ENCODE measurements at places on chromosomes 4 and X.

GRCh38 chr4:166432842-166433241 is 559.8 kb downstream of the TLL1 start:
- DNase-seq, result no peak

DNA sequence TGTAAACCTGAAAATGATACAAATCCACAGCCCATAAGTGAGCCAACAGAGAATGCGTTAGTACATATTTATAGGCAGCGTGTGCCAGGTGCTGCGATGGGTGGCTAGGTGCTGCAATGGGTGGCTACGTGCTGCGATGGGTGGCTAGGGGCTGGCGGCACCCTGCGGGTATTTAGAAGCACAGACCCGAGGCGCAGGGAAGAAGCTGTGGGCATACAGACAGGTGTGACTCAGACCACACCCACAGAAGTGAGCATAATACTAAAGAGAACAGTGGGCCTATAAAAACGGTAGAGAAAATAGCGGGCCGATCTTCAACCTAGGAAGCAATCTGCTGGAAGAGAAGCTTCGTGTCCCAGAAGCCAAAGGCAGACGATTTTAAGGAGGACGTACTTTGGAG is 81.1 kb downstream of the FAT1 start:
- DNase-seq, result no peak

DNA sequence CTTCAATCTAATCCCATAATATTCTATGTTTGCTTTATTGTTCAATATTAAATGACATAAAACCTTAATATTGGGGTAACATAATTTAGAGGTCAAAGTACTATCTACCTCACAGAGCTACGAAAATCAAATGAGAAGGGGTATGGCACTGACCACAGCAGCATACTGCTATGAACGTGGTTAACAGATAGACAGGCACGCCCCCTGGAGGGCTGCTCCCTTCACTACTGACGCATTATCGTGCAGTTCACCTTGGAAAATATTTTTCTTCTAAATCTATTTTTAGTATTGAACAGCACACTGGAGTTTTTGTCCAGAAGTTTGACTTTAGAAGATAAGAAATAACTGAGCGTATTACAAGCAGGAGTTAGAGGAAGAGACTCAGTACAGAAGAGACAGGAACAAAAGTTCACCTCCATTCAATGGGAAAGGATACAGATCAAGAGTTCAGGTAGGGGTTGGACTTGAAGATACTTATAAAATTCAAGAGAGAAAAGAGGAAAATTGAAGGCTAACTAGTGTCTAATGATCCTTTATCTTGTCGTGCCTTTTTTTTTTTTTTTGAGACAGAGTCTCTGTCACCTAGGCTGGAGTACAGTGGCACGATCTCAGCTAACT is 22.7 kb downstream of the MAP9 start:
- DNase-seq, result peak; percentile 20

DNA sequence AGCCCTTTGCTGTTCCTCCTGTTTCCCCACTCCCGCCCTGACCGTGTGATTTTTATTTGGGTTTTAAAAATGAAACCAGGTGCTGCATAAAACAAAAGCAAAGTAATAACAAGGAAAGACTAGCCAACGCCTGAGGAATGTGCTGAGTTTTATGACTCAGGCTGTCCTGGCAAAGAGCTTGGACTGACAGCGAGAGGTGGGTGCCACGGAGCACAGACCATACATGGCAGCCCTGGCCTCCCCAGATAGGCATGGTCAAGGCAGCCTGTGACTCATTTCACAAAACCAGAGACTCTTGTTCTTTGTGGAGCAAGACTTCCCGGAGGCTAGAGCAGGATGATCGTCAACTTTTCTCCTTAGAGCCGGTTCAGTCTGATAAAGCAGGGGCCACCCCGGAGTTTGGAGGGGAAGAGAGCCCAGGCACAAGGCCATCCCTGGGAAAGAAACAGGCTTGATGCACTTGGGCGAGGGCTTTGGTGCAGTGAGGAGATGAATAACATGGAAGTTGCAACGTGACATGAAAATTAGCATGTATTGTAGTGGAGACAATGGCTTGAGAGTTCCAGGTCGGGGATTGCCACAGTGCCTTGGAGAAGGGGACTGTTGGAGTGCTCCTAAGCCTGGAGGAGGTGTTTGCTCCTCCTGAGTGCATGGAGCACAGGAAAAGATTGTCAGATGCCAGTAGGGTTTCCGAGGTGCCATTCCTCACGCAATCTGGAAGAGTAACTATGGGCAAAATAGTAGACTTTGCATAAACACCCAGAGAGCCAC is 54.8 kb downstream of the C4orf51 start:
- DNase-seq, result peak; percentile 93

GRCh38 chrX:71100581-71101505 is 5.2 kb downstream of the FOXO4 start:
- no peak for DNase-seq

DNA sequence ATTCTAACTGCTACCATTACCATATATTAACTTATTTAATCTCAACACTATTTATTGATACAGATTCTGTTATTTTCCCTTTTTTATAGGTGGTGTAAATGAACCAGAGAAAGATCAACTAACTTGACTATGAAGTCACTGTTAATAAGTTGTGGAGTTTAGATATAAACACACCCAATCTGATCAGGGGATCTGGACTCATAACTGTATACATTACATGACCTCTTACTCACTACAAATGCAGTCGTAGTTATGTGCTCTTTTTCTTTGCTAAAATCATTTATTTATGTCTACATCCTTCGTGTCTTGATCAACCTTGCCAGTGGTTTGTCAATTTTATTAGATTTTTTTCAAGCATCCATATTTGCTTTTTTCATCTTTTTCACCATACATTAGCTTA is 614.8 kb upstream of the FAM241A start:
- no peak for DNase-seq

DNA sequence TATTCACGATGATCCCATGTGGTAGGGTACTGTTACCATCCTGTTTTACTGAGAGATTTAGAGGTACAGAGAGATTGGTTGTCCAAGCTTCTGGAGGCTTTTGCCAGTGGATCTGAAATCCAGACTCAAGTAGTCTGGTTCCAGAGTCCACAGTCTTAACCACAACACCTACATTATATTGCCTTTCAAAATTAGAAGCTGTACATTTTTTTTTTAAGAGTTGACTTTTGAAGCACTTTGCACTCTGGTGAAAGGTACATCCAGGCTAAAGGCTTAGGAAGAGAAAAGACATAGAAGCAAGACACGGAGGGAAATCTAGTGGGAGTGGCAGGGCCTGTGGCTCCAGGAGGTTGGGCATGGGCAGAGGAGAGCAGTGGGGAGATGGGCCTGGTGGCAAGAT is 122.1 kb downstream of the AFF1 start:
- no peak for DNase-seq

GRCh38 chr4:185895866-185896265 is 83.9 kb upstream of the SORBS2 start:
- no peak for DNase-seq

- no peak for DNase-seq
These were observed 255.1 kb downstream of the NPFFR2 start for GRCh38 chr4:72286910-72287309.

DNA sequence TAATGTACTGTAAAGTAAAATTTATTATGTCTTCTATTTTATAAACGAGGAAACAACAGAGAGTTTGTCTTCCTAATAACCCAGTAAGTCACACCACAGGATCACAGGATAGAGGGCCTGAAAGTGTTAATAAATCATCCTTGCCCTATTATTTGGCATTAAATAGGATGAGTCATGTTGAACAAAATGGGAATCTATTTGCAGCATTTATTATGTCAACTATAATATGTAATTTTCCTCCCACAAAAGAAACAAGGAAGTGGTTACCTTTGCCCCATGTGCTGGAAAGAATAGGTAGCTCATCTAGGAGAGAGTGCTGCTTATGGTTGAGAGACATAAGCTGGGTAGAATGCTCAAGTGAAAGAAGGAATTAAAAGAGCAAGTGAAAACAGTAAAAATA is 237.6 kb upstream of the NDST3 start:
- DNase-seq, result no peak

DNA sequence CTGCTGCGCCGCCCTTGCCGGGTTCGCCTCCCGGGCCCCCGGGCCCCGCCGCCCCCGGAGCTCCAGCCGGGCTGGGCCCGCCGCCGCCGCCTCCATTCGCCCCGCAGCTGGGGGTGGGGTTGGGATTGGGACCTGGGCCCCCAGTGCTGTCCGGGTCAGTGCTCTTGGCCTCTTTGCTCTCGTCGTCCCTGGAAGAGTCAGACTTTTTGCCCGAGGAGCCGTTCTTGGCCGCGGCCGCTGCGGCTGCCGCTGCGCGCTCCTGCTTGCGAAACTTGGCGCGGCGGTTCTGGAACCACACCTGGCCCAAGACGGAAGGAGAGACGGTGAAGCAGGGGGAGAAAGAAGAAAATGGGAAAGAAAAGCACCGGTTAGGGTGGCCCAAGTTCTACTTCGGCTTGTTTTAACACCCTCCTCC is 2.5 kb downstream of the PHOX2B start:
- no peak for DNase-seq

- DNase-seq, result no peak
These were observed 121.6 kb upstream of the IGFBP7 start for GRCh38 chr4:57231781-57232180.

DNA sequence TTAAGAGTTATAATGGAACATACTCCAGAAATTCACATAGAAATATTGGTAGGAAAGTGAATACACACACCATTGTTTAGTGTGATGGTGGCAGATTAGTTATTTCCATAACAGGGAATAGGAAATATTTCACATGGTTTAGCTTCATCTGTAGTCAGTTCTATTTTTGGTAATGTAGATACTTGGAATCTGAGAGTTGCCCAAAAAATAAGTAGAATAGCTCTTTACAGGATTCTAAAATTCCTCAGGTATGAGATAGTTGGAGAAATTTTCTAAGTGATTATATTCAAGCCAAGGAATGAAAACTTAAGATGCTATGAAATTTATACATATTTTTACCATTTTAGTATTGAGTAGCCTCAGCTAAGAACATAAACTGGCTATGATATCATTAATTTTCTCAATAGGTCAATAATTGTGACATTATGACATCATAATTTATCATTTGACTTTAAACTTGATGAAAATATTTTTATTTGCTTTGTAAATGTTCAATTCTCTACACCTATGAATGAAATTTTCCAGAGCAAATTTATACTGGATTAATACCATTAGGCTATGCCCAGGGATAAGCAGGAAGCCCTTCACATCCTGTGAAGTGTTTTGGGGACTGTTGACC is 35.8 kb downstream of the CPEB2 start:
- DNase-seq, result no peak

GRCh38 chr4:46515940-46516339 is 126.0 kb upstream of the GABRA2 start:
- DNase-seq, result no peak

- DNase-seq, result no peak
These were observed 29.3 kb downstream of the SMIM20 start for GRCh38 chr4:25943312-25943711.
